ENCODE measurements at places on chromosomes 1 and 21.

DNA sequence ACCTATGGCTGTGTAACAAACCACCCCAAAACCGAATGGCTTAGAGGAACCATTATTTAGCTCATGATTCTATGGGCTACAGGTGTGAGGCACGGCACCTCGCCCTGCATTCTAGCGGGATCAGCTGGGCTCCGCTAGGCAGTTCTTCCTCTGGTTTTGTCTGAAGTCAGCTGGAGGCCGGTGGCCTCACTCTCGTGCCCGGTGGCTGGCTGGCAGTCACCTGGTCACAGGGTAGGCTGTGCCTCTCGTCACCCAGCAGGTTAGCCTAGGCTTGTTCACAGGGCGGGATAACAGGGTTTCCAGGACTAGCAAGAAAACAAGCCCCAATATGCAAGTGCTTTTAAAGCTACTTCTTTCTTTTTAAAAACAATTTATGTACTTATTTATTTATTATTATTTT is 16.3 kb upstream of the AGPAT3 start:
- no peak for DNase-seq

DNA sequence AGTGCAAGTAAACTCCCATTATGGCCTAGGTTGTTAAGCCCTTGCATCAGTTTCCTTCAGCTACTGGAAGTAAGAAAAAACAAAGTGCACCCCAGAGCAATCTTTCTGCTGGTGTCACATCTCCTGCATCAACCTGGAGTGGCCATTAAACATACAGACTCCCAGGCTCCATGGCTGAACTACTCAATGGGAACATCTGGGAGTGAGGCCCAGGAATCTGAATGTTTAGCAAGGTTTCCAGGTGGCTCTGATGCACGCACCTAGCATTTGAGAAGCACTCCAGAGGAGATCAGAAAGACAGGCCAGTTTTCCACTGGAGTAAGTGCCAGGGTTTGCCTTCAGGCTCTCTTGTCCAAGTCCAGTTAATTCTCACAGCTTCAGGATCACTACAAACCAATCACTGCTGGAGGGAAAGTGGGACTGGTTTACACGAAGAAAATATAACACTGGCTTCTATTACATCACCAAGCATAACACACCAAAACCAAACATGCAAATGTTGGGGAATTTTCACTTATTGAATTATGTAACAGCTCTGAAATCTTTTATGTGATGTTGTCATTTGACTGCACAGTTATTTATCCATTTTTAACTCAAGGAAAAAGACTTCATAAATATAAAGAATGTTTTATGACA is 22.3 kb upstream of the ABCA4 start:
- no peak for DNase-seq

DNA sequence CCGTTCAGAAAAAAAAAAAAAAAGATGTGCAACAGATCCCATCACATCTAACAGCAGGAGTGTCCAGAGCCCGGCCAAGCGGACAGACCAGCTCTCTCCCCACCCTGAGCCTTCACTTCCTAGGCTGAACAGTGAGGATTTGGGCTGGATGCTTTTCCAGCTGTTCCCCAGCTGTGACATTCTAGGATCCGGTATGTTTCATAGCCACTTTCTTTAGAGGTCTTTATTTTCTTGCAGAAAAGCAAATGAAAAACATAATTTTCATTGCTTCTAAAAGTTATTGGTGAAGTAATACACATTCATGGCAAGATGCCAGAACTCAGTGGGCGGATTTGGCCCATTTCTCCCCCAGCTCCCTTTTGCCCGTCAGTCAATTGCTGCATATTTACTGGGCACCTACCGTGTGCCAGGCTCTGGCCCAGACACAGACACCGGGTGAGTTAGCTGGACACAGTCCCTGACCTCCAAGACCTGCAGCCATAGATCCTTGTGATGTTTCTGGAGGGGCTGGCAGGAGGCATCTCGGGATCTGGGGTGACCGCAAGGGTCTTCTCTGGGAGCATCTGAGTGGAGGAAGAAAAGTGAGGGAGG is 213.7 kb upstream of the VAMP3 start:
- no peak for DNase-seq

DNA sequence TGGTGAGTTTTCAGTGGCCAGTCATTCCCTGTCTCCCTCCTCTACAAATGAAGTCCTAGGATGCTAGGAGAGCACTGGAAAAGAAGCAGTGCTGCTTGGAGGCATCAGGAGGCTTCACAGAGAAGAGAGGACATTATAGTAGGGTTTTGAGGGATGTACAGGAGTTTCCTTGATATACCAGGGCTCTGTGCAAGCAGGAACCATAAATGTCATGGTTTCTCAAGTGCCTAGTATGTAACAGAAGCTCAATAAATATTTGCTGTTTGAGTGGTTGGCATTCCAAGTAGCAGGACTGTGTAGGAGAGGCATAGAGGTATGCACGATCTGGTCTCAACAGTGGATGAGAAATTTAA is 133.5 kb upstream of the WNT4 start:
- no peak for DNase-seq

GRCh38 chr1:65174585-65174984 is 26.6 kb downstream of the AK4 start:
- no peak for DNase-seq

DNA sequence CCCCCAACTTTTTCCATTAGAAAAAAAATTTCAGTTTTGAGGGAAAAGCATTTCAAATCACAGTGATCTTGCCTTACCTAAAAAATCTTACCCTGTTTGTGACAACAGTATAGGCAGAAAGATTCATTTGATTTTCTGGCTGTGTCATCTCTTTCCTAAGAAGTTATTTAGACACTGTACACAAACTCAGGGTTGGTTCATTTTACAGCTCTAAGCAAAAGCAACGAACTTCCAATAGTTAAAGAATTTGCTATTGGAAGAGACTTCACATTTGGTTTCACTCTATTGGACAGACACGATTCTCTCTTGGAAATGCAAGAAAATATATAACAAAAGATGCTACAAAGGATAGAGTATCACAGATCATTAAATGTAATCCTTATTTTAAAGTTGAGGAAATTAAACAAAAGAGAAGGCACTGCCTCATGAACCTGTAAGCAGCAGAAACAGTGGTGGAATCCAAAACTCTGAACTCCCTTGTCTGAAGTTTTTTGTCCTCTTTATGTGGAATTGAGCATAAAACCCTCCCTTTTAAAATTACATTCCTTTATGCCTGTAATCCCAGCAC is 20.8 kb downstream of the EYA3 start:
- no peak for DNase-seq

DNA sequence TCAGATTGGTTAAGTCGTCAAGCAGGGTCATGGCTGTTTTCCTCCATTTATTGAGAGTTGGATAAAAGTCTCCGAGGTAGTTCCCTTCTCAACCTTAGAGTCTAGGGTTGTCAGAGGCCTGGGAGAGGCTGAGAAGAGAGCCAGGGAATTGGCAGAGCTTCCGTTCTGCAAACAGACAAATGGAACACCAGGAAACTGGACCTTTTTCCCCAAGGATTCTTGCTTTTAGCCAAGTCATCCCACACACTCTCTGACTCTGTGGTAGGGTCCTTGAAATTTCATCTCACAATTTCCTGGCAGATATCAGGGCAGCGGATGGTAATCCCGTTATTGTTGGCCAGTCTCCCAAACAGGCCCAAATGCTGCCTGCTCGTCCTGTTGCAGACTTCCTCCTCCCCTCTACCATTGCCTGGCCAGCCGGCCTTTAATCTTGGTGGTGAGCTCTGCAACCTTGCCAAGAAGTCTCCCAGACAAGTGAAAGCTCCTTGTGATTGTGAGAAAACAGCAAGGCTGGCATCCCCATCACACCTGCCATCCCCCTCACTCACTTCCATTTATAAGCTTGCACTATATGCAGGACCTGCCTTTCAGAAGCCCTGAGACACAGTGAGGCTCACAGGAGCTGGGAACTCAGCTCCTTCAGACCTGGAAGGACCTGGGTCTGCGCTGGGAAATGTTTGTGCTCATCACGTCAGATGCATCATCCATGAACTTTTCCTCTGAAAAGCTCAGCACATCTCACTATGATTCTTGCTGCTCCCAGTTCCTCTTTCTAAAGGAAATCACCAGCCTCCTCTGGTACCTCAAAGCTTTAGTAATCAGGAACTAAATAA is 13.7 kb upstream of the SRP9 start:
- no peak for DNase-seq

DNA sequence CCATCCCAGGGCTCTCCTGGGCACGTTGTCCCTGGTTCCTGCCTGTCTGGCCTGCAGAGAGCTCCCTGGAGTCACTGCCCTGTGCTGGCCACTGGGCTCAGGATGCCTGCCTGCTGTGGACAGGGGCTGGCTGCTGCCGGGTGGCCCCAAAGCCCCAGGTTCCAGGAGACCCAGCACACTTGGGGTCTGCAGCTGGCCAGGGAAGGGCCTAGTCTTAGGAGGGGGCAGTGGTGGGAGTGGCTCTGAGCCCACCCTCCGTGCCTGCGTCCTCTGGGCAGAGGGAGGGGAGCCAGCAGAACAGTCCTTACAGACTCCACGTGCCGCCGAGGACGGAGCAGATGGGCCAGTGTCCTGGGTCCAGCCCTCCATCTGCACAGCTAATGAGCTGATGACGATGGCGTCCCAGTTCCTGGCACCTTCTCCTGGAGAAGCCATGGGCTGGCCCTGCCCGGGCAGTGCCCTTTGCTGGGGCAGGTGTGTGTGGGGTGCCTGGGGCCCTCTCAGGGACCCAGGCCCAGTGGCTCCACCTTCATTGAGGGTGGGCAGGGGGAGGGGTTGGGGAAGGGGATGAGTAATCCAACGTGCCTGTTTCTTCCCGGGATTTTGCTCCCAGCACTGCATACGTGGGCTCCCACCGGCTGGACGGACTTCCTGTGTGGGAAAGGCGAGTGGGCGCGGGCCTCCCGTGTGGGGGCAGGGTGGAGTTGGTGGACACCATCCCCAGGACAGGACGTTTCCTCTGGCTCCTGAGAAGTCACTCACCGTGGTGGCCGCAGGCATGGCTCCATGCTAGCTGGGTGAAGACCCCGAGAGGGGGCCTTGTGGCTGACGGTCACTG is 6.8 kb upstream of the PLCH2 start:
- DNase-seq = no peak

DNA sequence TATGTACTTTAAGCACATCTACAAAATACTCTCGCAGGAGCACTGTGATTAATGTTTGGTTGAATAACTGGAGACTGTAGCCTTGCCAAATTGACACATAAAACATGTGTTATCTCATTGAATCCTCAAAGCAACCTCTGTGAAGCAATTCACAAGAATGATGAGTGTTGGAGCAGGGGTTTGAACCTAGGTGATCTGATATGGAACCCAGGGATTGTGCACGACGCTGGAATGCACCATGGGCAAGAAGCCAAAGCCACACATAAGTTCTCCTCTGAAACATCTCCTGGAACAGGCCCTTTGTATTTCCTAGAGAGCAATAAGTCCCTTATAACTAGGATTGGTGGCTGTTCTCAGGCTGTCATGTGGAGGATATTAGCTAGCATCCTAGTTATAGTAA is 124.6 kb upstream of the IVNS1ABP start:
- DNase-seq = no peak

DNA sequence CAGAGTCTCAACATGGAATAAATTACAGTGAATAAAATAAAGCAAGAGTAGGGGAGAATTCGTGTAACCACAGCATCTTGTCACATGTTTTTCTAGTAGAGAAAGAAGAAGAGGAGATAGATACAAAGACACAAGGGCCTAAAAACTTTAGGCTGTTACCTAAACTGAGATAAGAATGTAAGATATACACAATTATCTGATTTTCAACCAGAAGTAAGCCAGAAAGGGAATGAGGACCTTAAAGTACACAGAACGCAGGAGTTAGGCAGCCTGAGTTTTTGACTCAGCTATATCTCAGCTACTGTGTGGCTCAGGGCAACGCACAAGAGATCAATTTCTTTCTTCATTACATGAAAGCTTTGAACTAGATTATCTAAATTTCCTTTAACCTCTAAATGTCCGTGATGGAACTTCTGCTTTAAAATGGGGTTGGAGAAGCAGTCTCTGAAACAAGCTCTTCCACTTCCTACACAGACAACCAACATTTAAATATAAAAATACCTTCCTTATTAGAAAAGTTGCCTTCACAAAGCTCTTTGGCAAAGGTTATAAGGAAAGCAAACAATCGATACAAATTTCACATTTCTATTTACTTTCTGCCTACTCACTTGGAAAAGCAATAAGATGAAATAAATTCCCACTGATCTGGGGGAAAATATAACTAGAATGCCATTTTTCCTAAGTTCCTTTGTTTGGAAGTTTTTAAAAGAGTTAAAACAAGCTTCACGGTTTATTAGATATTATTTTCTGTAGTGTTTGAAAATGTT is 5.2 kb upstream of the RGS13 start:
- no peak for DNase-seq

GRCh38 chr21:34105947-34106541 is 32.7 kb downstream of the MRPS6 start:
- no peak for DNase-seq

DNA sequence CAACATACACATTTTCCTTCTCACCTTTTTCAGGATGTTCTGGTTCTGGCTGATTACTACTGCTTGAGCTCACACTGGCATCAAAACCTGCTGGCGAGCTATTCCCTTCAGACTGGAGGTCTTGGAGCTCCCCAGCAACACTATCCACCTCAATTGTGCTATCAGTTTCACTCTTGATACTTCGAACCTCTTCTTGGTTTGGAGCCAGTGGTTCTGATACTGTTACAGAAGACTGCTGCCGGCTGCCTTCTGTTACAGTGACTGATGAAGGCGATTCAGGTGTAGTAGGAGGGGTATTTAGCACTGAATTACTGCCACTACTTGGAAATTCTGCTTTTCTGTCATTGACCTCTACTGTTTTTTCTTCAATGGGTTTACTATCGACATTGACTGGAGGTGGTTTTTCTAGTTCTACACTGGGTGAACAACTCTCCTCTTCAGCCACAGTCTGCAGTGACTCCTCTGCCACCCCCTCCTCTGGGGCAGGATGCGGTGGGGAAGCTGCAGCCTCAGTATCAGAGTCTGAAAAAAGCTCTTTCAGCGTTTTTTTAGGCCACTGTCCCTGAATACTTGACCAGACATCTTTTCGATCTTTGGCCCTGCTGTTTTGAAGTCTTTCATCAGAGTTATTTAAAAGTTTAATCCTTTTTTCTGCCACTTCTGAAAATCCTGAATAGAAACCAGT is 20.7 kb upstream of the RBM34 start:
- DNase-seq = no peak

GRCh38 chr21:29989634-29990234 is 49.9 kb upstream of the GRIK1 start:
- no peak for DNase-seq

GRCh38 chr21:26686278-26686677 is 113.2 kb upstream of the CYYR1 start:
- DNase-seq = peak; percentile 35

GRCh38 chr1:112772781-112773180 is 57.6 kb upstream of the PPM1J start:
- no peak for DNase-seq

- DNase-seq = no peak
Observed at GRCh38 chr1:244280859-244281258, 170.8 kb downstream of the ADSS2 start.
